Right forelimb (tissue), 1 donor: ENCODE measurements at places on chromosomes 4 and X.
A peak's percentile ranks its signal among the peaks of the same experiment; 100 is the strongest.

DNA sequence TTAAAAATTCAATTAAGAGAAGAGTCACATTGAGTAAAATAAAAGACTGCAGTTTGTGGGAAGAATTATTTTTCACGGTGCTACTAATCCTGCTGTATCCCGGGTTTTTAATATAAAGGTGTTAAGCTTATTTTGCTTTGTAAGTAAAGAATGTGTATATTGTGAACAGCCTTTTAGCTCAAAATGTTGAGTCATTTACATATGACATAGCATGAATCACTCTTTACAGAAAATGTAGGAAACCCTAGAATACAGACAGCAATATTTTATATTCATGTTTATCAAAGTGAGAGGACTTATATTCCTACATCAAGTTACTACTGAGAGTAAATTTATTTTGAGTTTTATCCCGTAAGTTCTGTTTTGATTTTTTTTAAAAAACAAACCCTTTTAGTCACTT is 39.7 kb downstream of the IRS4 start:
- DNase-seq = no peak

DNA sequence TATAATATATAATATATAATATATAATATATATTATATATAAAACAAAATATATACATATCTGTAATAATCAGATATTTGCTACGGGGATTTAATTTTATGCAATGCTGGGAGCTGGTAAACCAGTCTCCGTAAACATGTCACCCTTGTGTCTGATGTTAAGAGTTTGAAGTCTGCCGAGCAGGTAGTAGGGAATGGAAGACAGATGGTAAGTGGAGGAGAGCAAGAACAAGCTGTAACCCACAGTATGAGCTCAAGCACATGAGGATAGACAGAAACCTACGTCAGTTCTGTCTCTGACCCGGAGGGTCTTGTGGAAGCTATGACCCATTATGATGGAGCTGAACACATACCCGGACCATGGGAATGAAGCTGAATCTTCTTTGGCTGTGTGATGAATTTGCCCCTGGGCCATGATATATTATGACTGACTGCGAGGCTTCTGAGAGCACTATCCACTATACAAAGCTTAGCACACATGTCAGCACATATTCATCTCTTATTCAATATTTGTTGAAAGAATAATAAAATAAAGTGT is 46.2 kb downstream of the TIGD2 start:
- DNase-seq = no peak

GRCh38 chr4:187071946-187072600 is 348.4 kb upstream of the FAT1 start:
- DNase-seq = peak; percentile 55

DNA sequence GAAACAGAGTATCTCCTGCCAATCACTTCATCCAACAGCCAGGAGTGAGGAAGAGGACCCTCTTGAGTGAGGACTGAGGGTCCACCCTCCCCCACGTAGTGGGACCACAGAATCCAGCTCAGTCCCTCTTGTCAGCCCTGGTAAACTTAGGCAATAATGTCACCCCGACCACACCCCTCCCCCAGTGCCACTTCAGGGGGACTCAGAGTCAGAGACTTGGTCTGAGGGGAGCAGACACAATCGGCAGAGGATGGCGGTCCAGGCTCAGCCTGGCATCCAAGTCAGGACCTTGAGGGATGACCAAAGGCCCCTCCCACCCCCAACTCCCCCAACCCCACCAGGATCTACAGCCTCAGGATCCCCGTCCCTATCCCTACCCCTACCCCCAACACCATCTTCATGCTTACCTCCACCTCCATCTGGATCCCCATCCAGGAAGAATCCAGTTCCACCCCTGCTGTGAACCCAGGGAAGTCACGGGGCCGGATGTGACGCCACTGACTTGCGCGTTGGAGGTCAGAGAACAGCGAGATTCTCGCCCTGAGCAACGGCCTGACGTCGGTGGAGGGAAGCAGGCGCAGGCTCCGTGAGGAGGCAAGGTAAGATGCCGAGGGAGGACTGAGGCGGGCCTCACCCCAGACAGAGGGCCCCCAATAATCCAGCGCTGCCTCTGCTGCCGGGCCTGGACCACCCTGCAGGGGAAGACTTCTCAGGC is at the start of the genes CSAG1 and MAGEA12:
CSAG1 (minus strand) TSS at position 461 of the 715 bp plus-strand sequence. CDS start 1,261 bp downstream, outside the sequence.
MAGEA12 (plus strand) TSS at position 497 of the 715 bp plus-strand sequence. CDS start 2,405 bp downstream, outside the sequence.
- DNase-seq = no peak
